PC-9 (cell line): ENCODE measurements at places on chromosomes 1 and 21. TPM values are rescaled to one million over a fixed set of nuclear protein-coding genes. Genes with fewer than 3 reads are reported as not detected.

The CD164L2 gene
- 0.63 and 1.7 TPM in 2 replicates for total RNA-seq

The SH3D21 gene
- total RNA-seq, result 18.3 and 25.9 TPM in 2 replicates

The RRP1B gene
- 26.1 and 26.3 TPM in 2 replicates for total RNA-seq

The HSPB7 gene
- not detected in 2 replicates for total RNA-seq
